ENCODE measurements at places on chromosomes 12 and 14.

DNA sequence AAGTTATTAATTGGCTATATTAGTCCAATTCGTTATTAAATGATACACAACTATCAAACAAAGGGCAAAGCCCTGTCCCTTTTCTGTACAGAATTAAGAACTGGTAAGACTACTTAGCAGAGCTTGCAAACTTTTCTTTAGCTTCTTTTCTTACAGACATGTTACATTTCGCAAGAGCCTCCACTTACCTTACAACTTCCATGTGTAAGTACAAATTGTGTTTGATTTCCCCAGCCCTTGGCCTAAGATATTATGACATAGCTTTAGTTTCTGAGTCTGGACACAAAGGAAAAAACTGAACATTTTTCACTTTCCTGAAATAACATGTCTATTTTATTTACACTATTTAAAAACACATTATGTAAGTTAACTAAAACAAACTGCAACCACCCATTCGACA lies 1.7 kb downstream of the ATF7 start:
- no peak for DNase-seq

- no peak for DNase-seq
Observed at GRCh38 chr12:69888901-69889300, 63.9 kb downstream of the MYRFL start.

DNA sequence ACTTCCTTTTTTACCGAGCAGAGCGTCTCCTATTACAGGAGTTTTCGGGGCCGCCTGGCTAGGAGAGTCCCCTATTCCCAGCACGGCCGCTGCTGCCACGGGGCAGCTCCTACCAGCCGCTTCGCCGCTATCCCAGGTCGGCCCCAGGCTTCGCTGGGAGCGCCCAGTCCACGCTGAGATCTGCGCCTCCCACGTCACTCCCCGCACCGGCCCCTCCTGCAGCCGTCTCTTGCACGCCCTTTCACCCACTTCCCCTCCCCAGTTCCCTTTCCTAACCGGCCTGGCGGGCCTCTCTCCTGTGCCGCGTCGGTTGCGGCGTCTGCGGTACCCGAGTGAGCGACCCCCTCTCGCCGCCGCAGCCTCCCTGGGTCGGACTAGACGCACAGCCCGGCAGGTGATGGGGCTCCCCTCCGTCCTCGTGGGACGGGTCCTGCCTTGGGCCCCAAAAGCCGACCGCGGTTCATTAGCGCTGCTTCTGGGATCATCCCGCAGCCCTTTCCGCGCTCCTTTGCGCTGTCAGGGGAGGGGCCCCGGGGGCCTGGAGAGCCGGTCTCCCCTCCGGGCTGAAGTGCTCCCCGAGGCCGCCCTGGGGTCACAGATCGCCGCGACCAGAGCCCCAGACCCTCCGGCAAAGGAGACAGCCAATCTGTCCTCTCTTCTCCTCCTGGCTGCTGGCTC lies 1318.4 kb downstream of the TMEM121 start:
- DNase-seq: no peak

- no peak for DNase-seq
Observed at GRCh38 chr12:51388069-51388799, 3.0 kb downstream of the GALNT6 start.

GRCh38 chr12:19154686-19155085 lies 25.2 kb downstream of the PLEKHA5 start:
- DNase-seq: no peak

DNA sequence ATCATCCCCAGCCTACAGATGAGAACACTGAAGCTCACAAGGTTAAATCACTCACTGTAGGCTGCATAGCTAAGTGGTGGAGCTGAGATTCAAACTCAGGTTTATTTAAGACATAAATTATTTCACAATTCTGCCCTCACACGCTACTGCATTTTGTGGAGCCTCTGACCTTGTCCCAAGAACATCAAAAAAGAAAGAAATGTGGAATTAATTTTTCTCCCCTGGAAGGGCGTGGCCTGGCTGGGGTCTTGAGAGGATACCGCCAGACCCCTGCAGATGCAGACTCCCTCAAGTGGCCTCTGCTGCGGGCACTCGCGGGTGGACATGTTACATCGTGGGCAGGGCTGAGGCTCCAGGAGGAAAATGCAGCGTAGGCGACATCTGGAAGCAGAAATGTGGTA lies 40.6 kb downstream of the LTBP2 start:
- DNase-seq: no peak

- no peak for DNase-seq
Observed at GRCh38 chr12:89151536-89151935, 200.8 kb downstream of the DUSP6 start.

- DNase-seq: peak; percentile 95
Observed at GRCh38 chr12:76264611-76265012, 83.6 kb downstream of the BBS10 start.

GRCh38 chr14:100159094-100159864 lies at the start of gene DEGS2:
Gene DEGS2, minus strand, starts transcription at chr14:100159645. Its CDS starts 58 bp downstream, at chr14:100159587.
- no peak for DNase-seq

- no peak for DNase-seq
Observed at GRCh38 chr14:85595981-85596380, 66.0 kb downstream of the FLRT2 start.

GRCh38 chr12:69007855-69008351 lies 74.9 kb upstream of the CPM start:
- DNase-seq: no peak

DNA sequence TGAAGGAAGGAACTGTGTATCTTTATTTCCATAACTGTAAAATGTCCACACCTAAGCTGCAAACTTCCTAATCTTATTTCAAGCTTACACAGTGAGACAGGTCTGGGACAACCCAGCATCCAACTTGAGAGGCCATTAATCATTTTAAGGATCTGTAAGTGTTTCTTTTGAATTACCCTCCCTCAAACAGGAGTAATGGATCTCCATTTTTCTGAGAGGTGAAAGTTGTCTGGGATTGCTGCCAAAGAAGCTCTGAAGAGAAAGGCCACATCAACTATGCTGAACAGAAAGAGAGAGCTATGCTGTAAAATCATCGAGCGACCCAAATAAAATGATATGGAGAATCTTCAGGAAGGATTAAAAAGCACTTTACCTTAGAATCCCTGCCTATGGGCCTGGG lies 131.7 kb upstream of the CPNE8 start:
- no peak for DNase-seq

DNA sequence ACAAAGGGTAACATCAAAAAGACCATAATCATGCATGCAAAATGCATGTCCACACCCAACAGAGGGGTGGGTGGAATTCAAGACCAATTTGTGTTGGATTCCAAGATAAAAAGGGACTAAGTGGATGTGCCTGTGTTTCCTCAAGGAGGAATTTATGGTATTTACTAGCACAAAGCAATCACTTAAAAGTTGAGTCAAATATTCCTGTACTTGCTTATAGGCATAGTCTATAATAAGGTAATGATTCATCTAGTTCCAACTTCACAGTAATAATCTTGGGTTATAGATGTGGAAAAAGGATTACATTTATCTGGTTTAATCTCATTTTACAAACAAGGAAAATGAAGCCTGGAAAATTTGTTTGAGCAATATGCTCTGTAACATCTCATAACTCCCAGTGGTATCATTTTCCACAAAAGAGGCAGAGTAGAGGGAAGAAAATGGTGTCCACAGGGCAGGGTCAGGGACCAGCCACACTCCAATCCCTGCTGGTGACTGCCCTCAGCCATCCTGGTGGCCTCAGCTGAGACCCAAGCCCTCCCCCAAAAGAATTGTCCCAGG lies 80.8 kb upstream of the REP15 start:
- no peak for DNase-seq

GRCh38 chr14:68458840-68459469 lies 333.9 kb downstream of the ZFP36L1 start:
- DNase-seq: peak; percentile 99

- no peak for DNase-seq
Observed at GRCh38 chr12:124632519-124632984, 65.1 kb upstream of the NCOR2 start.

DNA sequence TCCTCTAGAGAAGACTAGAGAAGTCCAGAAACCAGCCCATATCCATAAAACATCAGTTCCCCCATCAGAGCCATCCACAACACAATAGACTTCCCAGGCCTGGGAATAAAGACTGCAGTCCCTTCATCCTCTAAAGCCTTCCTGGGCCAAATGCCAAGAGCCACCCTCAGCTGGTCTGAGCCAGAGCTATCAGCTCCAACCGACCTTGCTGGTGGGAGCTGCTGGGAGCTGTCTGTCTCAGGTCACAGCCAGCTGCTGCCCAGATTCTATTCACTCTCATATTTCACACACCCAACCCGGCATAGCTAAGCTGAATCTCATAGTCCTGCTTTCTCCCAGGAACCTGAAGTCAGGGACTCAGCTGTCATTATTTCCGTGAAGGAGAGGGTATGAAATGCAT lies 10.9 kb upstream of the TFCP2 start:
- no peak for DNase-seq

DNA sequence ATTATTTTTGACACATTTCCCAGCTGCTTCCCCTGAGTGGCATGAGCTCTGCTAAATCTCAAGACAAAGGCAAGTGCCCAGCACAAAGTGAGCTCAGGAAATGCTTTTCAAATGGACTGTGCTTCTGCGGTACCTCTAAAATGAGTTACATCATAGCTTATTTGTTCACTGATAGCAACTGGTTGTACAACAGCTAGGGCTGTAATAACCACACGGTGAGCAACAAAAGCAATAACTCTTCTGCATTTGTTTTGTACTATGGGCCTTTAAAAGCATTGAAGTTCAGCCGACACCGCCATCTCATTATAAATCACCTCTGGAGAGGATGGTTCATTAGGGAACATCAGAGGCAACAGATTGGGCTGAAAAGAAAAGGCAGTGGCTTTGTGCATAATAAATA lies 475.0 kb downstream of the GLT1D1 start:
- no peak for DNase-seq

DNA sequence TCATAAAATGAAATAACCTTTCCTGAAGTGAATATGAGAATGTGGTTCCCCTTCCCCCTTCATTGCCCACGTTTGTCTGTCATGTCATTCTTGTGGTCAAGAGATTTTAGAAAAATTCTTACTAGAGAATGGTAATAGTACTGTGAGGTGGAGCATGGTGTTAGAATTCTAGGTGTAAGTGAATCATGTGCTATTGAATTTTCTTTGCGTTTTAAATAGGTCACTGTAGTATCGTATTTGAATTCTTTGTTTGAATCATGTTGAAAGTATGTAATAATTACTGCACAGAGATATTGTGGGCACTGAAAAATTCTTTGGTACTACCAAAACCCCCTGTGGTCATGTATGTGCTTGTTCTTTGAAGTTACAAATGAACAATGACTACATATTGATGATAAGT lies 49.9 kb downstream of the FUT8 start:
- no peak for DNase-seq

GRCh38 chr12:108653082-108653516 lies 19.4 kb upstream of the SELPLG start:
- DNase-seq: peak; percentile 34

DNA sequence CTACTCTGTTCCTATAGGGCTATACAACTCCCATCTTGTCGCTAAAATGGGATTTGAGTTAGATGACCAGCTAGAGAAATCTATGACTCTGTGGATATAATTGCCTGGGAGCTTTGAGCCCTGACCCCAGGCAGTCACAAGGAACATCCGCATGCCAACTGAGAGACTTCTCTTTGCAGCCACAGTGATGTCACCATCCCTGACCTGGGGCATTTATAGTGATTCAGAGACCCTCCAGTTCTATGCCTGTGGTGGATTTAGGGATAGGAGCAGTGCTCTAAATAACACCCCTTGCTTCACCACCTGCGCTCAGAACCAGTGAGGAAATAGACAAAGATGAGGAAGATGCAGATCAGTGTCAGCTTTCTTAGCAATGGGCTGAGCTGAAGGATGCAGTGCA lies 86.2 kb downstream of the RIN3 start:
- DNase-seq: no peak

- no peak for DNase-seq
Observed at GRCh38 chr12:46887870-46888269, 62.1 kb upstream of the SLC38A4 start.

- no peak for DNase-seq
Observed at GRCh38 chr12:102232446-102232845, 34.8 kb upstream of the PMCH start.

DNA sequence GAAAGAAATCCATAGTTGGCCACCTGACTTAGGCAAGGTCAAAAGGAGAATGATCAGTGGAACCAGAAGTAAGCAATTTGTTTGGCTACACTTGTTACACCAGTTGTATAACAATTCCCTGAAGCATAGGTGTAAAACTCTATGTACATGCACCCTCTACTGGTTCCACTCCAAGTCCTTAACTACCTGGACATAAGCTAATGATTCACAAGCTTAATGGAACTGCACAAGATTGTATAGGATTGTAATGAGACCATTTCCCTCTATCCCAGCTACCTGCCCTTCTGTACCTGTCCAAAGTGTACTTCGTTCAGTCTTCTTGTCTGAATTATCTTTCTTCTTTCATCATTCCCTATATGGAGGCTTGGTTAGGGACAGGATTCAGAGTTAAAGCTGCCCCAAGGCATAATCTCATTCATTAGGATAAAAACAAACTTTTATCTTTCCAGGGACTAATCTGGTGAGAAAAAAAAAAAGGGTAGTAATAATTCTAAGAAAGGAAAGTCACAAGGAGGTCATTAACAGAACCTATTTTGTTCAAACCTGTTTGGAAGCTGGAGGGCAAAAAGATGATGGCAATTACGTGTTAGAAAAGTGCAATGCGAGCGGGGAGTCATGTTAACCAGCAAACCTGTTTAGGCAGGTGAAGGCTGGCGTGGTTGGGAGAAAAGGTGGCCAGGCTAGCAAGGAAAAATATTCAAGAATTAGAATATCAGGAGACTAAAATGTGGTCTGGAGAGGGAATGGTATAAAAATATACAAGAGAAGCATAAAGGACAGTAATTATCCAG lies 2.8 kb upstream of the TMEM52B start:
- DNase-seq: no peak

GRCh38 chr14:94058674-94059138 lies 22.3 kb downstream of the DDX24 start:
- DNase-seq: no peak

DNA sequence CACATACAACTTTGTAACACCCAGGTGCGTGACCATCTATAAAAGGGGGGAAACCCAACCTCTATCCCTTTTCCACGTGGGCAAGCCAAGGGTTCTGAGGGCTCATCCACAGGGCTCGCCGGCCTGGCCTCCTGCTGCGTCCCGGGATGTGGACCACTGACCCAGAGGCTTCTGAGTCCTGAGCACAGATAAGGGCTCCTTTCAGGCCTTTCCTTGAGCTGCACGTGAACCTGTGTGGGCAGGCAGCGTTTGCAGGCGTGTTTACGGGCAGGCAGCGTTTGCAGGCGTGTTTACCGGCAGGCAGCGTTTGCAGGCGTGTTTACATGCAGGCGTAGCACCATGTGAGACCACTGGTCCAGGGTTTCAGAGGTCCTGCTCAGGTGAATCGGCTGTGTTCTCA lies 3.8 kb downstream of the TCL1A start:
- DNase-seq: no peak

GRCh38 chr12:89756585-89757398 lies 48.2 kb upstream of the ATP2B1 start:
- no peak for DNase-seq
